SK-N-MC (cell line): ENCODE measurements at places on chromosomes 11 and 22.

DNA sequence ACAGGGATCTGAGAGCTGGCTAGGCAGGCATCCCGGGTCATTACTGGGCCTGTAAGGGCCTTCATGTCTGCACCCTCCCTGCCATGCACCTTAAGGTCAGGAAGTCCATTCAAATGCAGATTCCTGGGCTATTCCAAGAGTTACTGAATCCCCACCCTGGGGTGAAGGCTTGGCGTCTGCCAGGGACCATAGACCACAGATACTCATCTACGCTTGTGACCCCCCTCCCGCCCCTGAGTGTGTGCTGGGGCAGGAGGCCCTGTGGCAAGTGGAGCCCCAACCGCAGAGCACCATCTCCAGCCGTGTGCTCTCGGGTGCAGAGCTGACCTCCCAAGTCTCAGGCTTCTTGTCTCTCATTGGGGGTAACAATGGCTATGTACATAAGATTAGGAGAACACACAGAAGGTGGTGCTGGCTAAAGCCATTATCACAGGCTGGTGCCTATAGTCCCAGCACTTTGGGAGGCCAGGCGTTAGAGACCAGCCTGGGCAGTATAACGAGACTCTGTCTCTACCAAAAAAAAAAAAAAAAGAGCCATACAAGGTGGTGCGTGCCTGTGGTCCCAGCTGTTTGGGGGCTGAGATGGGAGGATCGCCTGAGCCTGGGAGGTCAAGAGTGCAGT is 19.1 kb upstream of the KCNQ1OT1 start:
- no peak for DNase-seq

- DNase-seq, result peak; percentile 30
Measured at GRCh38 chr11:128503245-128503991, 83.9 kb downstream of the ETS1 start.

- no peak for DNase-seq
Measured at GRCh38 chr11:125591649-125592304, 875 bp upstream of the STT3A start.

- DNase-seq, result no peak
Measured at GRCh38 chr11:79097246-79097875, 343.5 kb downstream of the TENM4 start.

GRCh38 chr11:120710354-120711131 is 199.0 kb downstream of the GRIK4 start:
- no peak for DNase-seq

DNA sequence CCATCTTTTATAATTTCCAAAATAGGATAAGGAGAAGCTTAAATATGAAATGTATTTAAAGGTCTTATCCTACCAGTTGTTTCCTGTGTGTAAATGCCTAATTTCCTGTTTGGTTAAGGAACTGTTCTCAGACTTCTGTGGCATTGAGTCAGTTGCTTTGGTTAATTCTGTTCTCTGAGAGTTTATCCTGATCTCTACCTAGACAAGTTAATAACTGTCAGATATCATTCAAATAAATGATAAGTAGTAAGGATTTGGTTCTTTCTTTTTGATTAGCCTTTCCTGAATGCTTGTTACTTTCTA is 39.5 kb downstream of the CTNND1 start:
- DNase-seq, result no peak

- DNase-seq, result no peak
Measured at GRCh38 chr11:47366020-47366490, 12.3 kb downstream of the SPI1 start.

GRCh38 chr11:32184723-32185376 is 94.0 kb downstream of the RCN1 start:
- DNase-seq, result no peak

DNA sequence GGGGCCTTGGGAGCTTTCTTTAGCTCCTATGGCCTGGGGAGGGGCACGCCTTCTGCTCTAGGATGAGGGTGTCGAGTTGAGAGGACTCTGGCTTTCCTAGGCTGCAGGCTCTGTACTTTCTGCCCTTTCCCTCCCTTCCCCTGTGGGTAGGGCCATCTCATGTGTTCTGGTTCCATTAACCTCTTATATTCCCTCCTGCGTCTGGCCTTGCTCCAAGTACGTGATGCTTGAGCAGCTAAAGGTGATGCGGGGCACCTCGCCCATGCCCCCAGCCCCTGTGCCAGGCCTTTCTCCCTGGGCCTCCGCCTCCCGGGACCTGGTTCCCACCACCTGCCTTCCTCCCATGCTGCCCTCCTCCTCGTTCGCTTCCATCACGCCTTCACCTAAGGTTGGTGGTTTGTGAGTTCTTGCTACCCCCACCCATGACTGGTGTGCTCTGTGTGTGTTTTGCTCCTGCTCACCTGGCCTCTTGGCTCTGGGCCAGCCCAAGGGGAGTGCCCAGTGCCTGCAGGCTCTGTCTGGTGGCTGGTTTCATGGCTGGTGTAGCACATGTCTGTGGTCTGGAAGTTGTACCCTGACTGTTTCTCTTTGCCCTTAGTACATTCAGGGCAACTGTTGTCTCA is 34.1 kb downstream of the PHLDB1 start:
- no peak for DNase-seq

DNA sequence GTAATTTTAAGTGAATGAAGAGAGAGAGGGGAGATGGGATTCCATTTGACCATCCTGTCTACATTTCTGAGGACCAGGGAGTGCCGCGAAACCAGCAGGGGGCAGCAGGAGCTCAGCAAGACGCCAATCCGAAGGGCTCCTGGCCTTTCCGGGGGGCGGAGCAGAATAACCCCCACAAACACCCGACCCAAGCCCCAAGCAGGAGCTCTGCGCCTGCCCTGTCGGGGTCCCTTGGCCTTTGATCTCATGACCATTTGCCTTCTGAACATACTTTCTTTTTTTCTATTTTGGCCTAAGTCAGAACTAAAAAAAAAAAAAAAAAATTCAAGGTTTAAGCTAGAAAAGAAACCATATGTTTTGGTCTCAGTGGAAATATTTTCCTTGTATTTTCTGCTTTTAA is 21.9 kb upstream of the SCN2B start:
- DNase-seq, result no peak

DNA sequence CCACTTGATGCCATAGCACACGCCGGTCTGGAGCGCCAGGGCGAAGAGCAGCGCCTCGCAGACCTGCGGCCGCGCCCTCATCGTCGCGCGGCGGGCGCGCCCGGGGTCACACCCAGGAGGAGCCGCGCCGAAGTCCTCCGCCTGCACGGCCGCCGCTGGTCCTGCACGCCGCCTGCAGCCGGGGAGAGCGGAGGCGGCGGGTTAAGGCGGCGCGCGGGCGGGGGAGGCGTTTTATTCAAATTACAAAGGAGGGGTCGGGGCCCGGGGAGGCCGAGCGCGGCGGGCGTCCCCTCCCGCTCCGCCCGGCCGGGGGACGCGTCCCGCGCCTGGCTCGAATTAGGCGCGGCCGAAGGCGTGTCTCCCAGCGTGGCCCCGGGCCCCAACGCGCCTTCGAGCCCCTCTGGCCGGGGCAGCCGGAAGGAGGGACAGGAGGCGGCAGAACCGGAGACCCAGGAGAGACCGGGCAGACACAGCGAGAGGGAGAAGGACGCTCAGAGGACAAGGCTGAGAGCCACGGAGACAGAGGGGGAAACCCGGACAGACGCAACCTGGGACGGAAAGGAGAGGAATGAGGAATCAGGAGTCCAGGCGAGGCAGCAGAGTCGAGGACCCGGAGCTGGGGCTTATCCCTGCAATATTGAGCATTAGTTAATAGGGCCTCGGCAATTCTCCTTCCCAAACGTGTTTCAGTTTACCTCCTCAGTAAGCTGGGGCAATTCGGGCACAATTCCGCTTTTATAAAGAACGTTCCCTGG is at the start of gene WNT11:
TSS of gene WNT11 (minus strand) at position 176 of the 755 bp plus-strand sequence. CDS start at position 81, 95 bp downstream.
- DNase-seq, result no peak

DNA sequence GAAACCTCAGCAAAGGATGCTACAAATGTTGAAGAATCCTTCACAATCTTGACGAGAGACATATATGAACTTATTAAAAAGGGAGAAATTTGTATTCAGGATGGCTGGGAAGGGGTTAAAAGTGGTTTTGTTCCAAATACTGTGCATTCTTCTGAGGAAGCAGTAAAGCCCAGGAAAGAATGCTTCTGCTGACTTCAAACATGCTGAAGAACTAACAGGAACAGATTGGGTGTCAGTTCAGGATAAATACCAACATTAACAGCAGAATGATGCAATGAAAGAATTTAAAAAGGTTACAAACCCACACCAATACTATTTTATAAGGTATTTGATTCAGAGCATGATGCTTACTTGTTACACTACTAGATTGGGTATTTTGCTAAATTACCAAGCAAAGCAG is 33.9 kb downstream of the RAB39A start:
- no peak for DNase-seq

- no peak for DNase-seq
Measured at GRCh38 chr11:57349491-57350274, 11.5 kb downstream of the P2RX3 start.

GRCh38 chr11:22554221-22554620 is 71.4 kb downstream of the FANCF start:
- no peak for DNase-seq

GRCh38 chr11:10338287-10338686 is 33.4 kb downstream of the ADM start:
- no peak for DNase-seq

- DNase-seq, result peak; percentile 67
Measured at GRCh38 chr11:6646576-6646917, 9.1 kb downstream of the DCHS1 start.

GRCh38 chr11:123185326-123185725 is 9.7 kb downstream of the CLMP start:
- DNase-seq, result no peak

GRCh38 chr22:19823191-19823901 is 31.3 kb downstream of the GNB1L start:
- DNase-seq, result no peak

- DNase-seq, result no peak
Measured at GRCh38 chr11:3156282-3156660, 8.8 kb downstream of the OSBPL5 start.

- no peak for DNase-seq
Measured at GRCh38 chr22:36781656-36782627, 6.0 kb upstream of the IFT27 start.

- DNase-seq, result no peak
Measured at GRCh38 chr22:37771702-37772427, 35.9 kb upstream of the GCAT start.

DNA sequence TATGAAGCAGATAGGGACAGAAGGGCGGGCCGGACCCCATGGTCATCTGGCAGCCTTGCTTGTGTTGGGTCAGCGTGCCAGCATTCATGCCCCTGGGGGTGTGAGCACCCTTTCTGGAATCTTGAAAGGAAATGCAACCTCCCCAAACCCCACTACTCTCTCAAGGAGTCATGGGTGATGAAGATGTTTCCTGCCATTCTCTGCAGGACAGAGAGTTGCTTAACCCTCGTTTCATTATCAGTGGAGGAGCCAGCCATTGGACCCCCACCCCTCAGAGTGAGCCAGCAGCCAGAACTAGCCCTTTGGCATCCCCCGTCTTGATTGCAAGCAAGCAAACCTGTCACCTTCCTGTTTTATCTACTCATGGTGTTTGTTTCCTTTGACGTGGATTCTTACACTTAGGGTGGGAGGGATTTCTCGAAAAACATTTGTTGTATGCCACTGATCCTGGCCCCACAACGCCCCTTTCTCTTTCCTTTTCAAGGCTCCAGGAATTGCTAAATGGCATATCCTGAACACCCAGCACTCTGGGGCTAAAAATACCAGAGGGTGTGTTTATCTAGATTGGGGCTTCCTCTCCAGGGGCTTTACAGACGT is 258.3 kb downstream of the ETS1 start:
- DNase-seq, result no peak

- DNase-seq, result no peak
Measured at GRCh38 chr11:44596525-44597276, 31.2 kb downstream of the CD82 start.

DNA sequence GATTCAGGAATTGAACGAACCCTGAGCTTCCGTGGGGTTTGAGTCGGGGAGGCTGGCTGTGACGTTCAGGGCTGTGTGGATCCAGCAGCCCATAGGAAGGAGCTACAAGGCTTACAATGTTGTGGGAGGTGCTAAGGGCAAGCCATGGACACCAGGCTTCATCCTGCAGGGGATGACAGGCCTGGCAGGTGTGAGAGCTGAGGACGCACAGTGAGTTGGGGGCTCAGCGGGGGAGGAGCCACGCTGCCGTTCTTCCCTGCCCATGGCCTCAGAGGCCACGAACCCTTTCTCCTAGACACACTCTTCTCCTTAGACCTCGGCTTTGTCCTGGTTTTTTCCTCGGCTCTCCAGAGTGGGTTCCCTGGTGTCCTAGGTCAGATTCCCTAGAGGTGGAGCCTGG is 113.3 kb upstream of the SLC22A12 start:
- no peak for DNase-seq

- no peak for DNase-seq
Measured at GRCh38 chr11:35178067-35178805, 39.3 kb downstream of the CD44 start.

GRCh38 chr22:36075724-36076123 is 47.1 kb upstream of the RBFOX2 start:
- DNase-seq, result no peak

DNA sequence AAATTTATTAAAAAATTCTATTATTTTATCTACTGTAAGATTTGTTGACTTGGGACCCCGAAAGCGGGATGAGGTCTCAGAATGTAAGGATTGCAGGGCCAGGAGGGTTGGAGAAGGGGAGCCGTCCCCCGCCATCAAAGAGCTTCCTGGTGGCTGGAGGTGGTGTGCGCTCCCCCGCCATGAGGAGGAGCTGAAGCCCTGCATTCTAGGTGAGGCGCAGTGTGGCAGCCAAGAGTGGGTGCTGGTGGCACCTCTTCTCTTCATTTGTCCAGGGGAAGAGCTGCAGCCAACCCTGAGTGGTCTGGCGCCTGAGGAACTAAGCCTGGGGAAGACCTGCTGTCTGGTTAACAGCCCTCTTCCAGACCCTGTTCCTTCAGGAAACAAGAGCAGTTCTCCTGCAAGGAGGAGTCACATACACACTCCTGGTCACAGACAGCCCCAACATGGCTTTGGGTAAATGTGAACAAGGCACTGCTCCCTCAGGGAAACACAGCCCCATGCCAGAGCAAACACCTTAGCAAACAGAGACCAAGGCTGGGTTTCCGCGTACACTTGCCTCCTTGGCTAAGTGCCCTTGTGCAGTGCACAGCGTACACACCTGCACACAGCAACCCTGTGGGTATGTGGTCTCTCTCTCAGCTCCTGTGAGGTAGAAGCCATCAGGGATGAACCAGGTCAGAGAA is 17.3 kb downstream of the RTN4RL2 start:
- no peak for DNase-seq

DNA sequence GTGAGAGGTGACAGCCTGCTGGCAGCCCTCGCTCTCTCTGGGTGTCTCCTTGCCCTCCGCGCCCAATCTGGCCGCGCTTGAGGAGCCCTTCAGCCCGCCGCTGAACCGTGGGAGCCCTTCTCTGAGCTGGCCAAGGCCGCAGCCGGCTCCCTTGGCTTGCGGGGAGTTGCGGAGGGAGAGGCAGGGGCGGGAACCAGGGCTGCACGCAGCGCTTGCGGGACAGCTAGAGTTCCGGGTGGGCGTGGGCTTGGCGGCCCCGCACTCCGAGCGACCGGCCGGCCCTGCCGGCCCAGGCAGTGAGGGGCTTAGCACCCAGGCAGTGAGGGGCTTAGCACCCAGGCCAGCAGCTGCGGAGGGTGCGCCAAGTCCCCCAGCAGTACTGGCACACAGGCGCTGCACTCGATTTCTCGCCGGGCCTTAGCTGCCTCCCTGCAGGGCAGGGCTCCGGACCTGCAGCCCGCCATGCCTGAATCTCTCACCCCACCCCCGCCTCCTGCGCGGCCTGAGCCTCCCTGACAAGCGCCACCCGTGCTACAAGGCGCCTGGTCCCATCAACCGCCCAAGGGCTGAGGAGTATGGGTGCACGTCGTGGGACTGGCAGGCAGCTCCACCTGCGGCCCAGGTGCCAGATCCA is 1526.1 kb downstream of the FAM181B start:
- no peak for DNase-seq
